SW 1271 (cell line): ENCODE measurements at places on chromosomes 7 and 10.

- no peak for DNase-seq
These were observed 17.9 kb upstream of the LRRC18 start for GRCh38 chr10:48957361-48958151.

DNA sequence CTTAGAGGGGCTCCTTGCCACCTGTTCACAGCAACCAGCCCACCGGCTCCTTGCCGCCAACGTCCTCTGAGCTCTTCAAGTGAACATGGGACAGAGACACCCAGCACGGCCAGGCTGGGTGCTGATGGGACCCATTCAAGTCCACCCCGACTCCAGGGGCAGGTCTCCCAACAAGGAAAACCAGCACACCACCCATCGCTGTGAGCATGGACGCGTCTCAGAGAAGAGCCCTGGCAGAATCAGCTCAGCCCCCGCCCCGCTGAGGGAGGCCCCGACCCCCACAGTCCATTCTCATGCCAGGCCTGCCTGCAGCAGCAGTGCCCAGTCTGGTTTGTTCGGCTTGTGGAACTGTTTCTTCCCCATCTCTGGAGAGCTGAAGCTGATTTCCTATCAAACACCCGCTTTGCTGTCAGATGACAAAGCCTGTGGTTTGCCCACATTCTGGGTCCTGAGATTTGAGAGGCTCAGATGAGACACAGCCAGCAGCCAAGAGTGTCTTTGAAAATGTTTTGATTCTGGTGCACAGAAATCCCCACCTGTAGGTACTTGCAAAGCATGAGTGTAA, 216.6 kb downstream of the ZMYND11 start:
- no peak for DNase-seq

- DNase-seq = no peak
These were observed 52.7 kb downstream of the RBM17 start for GRCh38 chr10:6141296-6142151.

GRCh38 chr10:70272925-70273316, 10.9 kb downstream of the NPFFR1 start:
- peak; percentile 30 for DNase-seq

- no peak for DNase-seq
These were observed 346.8 kb upstream of the ETV1 start for GRCh38 chr7:14336256-14336655.

DNA sequence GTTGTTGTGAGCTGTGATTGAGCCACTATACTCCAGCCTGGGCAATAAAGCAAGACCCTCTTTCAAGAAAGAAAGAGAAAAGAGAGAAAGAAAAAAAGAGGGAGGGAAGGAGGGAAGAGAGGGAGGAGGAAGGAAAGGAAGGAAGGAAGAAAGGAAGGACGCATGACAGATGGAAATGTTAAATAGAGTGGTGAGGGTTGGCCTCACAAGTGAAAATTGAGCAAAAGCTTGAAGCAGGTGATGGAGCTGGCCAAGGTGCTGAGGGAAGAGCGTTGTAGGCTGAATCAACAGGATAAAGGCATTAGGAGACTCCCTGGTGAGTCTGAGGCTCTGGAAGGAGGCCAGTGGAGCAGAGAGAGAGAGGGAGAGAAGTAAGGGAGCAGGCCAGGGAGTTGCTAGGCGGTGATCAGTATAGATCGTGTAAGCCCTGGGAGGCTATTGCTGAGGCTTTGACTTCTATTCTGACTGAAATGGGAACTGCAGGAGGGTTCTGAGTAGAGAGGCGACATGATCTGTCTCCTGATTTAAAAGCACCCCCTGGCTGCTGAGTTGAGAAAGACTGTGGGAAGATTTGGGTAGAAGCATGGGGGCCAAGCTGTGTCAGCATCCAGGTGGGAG, 26.5 kb upstream of the TMEM248 start:
- no peak for DNase-seq

DNA sequence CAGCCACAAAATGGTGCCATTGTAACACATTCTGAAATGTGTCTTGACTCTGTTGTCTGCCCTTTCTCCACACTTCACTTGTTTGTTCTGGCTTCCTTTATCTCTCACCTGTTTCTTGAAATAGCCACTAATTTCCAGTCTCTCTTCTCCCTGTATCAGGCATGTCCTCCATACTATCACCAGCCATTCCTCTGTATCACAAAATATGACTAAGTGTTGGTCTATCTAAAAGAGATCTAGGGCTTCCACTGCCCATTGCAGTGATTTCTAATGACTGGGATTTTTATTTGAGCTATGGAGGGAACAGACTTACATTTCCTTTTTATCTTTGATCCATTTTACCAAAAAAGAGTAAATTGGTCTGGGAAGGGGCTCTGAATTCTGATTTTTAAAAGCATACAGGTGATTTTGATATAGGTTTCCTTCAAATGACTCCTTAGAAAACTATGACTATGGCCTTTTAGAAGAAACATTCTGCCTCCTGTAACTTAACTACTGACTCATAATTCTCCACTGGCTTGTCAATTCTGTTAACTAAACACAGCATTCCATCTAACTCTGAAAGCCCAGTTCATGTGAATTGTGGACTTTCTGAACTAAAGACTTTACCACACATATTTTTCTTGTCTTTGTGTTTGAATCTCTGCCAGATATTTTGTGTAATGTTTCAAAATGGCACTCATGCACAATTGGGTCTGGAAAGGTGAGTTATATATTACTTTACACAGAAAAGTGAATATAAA, 1121.4 kb downstream of the XPNPEP1 start:
- DNase-seq = no peak

- no peak for DNase-seq
These were observed 117.2 kb upstream of the GLCCI1 start for GRCh38 chr7:7851381-7851780.

DNA sequence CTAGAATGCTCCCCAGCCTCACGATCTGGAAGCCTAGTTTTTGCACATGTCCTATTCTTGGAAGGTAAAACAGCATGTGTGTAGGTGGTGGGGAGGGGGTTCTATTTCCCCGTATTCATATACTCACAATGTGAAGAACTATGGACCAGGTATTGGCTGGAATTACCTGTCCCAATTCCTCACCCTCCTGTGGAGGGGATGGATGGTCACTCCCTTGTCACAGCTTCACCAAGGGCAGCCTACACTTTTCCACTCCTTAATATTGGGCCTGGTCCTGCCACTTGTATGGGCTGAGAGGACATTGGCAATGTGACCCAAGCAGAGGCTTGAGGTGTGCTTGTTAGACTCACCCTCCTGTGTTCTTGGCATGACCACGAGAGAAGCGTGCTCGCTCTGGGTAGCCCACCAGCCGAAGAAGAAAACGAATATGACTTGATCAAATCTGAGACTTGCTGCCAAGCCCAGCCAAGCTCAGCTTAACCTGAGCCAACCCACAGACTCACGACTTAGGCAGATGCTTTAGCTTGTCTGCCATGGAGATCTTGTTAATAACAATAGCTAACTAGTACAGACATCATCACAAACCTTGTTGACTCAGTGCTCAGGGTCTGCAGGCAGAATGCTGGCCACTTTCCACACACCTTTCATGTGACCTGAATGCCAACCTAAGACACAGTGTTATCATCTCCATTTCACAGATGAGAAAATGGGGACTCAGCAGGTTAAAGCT, 17.2 kb downstream of the ZNF488 start:
- no peak for DNase-seq

DNA sequence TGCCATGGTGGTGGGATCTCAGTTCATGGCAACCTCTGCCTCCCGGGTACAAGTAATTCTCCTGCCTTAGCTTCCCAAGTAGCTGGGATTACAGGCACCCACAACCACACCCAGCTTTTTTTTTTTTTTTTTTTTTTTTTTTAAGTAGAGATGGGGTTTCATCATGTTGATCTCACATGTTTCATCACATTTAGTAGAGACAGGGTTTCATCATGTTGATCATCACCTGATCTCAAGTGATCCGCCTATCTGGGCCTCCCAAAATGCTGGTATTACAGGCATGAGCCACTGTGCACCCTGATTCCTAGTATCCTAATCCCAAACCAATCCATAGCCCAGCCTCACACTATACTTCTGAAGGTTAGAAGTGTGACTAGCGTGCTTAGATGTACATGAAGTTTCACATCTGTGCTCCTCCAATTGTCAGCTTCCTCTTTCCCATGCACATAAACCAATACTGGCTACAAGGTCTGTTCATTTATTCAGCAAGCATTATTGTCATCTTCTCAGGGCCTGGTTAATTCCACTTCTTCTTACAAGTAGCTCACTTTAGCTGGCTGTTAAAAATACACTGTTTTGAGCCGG, 6.8 kb upstream of the NAT16 start:
- DNase-seq = no peak

DNA sequence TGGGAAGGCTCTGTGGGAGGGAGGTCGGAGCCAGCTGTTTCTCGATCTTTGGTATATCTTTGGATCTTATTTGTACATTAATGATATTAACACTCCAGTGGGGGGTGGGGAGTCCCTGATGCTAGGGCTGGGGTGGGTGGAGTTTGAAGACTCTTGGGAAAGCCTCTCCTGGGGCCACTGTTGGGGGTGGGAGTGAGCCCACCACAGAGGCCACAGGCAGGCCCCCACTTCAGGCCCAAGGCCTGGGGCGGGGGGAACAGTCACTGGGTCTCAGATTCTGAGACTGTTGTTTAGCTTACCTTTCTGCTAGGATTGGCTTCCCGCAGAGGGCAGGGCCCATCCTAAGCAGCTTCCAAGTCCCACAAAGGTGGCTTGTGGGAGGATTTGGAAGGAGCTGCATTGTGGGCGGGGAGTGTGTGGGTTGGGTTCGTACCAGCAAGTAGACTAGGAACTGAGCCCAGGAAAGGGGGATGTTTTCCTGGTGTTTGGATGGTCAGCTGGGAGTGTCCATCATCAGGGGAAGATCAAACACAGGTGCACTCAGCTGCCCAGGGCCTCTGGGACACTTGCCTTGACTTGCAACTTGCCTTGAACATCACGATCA, 11.9 kb downstream of the YKT6 start:
- DNase-seq = no peak

DNA sequence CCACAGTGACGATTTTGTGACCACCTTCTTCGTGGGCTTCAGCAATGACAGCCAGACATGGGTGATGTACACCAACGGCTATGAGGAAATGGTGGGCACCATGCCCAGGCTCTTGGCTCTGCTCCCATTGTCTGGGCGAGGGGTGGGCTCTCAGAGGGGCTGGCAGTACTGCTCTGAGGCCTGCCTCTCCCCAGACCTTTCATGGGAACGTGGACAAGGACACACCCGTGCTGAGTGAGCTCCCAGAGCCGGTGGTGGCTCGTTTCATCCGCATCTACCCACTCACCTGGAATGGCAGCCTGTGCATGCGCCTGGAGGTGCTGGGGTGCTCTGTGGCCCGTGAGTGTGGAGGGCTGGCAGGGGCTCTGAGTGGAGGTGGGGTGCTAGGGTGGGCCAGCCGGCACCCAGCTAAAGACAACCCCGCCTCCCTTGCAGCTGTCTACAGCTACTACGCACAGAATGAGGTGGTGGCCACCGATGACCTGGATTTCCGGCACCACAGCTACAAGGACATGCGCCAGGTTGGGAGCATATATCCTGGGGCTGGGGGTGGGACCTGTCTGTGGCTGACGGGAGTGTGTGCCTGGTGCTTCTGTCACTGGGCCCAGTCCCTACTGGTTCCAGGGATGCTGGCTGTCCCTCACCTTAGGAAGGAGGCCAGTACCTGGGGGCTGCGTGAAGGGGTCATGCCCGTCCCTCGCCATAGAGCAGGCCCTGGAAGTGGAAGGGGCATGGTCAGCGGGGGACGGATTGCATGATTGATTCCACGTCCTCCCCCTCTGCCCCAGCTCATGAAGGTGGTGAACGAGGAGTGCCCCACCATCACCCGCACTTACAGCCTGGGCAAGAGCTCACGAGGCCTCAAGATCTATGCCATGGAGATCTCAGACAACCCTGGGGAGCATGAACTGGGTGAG, 6.8 kb downstream of the AEBP1 start:
- no peak for DNase-seq

DNA sequence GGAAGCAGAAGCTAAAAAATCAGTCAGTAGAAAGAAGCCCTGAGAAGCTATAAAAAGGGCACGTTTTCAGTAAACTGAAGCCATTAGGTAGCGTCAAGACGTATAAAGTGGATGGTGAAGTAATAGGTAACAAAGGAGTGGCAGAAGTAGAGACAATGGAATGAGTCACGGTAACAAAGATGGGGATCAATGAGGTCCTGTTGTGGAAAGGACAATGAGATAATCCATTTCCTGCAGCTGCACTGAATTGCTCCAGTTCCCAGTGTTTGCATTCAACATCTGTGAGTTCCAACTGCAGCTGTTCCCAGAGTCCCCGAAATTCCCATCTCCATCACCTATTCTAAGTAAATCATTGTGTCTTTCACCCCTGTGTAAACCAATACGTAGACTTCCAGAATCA, 4.8 kb upstream of the HYCC1 start:
- DNase-seq = no peak

DNA sequence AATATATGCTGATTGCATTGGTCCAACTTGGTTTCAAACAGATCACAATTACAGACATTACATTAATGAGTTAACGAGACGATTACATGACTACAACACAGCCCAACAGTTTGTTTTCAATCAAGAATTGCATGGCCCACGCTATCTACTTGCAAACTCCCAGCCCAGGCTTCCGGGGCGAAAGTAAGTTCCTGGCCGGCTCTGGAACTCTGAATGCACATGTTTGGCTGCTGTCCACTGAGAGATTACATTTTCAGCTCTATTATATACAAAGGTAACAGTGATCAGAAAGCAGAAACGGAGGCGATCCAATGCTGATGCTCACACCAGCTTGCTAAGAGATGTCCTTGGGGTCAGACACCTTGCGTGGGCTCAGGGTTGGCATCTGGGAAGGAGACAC, 206.3 kb downstream of the FANK1 start:
- no peak for DNase-seq

- no peak for DNase-seq
These were observed 881 bp downstream of the C10orf67 start for GRCh38 chr10:23343591-23344240.

DNA sequence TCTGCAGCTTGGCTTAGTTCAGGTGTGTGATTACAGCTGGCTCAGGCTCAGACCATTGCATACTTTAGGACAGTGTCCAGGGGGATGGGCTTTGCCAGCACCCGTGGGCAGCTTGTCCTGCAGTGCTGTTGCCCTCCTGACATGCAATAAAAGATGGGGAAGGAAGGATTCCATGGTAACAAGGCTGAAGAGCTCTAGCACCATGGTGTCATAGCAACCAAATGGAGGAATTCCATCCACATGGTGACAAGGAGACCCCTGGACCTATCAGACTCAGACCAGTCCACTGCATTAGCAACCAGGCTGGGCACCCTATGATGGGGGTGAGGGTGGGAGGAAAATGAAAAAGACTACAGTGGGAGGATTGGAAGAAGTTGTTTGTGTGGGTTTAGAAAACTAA, 49.9 kb downstream of the SORCS3 start:
- DNase-seq = no peak
